ENCODE measurements at places on chromosomes 2 and 18.

- no peak for DNase-seq
Observed at GRCh38 chr18:11033503-11033902, 115.9 kb downstream of the PIEZO2 start.

DNA sequence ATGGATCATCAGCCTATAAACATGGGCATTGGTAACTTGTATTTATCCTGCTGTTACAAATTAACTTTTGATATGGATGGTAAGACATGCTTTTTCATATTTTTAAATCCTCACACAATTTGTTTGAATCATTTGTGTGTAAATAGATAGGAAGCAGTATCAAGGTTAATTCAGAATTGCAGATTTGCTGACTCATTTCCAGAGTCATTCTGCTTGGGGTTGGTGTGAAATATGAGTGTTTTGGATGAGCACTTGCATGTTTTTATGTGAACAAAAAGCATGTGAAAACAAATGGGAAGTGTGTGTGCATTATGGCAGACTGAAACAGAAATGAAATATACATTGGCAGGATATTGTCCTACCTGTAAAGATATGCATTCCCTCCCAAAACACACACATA, 11.8 kb downstream of the CCDC85A start:
- DNase-seq, result no peak

DNA sequence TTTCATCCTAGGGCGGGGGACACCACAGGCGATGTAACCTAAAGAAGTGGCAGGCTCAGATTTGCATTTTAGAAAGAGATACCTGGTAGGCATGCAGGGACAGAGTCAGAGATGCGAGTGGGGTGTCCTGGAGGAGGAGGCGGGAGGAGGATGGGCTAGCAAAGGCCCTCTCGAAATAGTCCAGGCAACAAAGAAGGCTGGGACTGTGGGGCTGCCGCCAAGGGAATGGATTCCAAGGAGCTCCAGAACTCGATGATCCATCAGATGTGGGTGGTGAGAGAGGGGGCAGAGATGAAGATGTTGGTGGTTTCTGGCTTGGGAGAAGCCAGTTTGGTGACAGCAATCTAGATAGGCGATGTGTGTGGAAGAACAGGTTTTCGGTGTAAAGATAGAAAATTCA, 12.5 kb upstream of the INPP5D start:
- no peak for DNase-seq

- DNase-seq, result no peak
Observed at GRCh38 chr2:198141726-198142125, 337.3 kb downstream of the PLCL1 start.

DNA sequence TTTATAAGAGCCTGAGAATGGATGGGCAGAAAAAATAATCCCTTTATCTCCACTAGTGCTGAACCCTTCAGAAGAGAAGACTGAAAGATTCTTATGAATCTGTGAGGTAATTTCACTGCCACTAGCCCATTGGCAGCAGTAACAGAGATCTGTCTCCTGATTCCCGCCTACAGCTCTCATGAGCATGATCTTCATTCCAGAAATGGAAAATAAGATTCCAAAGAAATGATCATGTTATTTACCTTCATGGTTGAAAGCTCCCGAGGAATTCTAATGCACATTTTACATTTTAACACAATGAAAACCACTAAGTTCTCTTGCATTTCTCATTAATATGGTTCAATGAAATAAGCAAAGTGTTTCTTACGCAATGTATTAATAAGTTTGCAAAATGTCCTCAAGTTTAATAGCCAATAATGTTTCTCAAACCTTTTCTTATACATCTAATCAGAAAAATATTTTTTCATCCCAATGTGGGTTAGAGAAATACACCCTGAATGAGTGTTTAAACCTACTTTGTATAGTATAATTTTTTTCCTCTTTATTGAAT, 905.6 kb downstream of the TMEM182 start:
- no peak for DNase-seq

DNA sequence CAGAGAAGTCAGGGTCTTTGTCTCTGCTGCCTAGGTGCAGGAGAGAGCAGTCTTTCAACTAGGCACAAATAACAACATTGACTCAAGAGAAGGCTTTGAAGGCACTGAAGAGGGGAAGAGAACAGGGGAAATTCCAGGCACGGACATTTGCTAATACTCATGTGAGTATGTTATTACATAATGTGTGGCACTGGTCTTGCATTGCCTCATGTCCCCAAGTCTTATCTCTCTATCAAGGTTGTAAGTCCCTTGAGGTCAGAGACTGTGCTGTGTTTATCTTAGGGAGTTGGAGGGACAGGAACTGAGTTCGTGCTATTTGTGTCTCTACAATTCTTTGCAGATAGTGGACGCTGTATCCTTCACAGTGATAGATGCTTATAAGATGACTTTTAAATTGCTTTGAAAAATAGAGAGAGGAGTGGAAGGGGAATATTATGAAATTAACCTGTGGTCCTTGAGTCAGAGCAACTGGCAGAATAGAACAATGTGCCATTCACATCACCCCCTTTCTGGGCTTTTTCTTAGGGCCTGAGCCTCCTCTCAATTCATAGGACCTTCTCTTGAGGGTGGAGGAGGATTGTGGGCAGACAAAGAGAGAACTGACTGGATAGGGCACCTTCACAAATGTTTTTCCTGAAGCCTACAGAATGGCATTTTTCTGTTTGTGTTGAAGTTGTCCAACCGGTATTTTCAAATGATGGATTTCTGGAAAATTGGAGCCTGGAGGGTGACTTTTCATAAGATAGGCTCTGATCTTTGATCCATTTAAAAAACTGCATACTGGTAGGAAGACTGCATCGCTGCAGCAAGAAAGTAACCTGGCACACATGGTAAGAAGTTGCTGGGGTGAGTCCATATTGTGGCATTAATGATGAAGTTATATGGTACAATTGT, 96.6 kb upstream of the CXCR4 start:
- no peak for DNase-seq
